ENCODE measurements at places on chromosomes 7 and 10.

DNA sequence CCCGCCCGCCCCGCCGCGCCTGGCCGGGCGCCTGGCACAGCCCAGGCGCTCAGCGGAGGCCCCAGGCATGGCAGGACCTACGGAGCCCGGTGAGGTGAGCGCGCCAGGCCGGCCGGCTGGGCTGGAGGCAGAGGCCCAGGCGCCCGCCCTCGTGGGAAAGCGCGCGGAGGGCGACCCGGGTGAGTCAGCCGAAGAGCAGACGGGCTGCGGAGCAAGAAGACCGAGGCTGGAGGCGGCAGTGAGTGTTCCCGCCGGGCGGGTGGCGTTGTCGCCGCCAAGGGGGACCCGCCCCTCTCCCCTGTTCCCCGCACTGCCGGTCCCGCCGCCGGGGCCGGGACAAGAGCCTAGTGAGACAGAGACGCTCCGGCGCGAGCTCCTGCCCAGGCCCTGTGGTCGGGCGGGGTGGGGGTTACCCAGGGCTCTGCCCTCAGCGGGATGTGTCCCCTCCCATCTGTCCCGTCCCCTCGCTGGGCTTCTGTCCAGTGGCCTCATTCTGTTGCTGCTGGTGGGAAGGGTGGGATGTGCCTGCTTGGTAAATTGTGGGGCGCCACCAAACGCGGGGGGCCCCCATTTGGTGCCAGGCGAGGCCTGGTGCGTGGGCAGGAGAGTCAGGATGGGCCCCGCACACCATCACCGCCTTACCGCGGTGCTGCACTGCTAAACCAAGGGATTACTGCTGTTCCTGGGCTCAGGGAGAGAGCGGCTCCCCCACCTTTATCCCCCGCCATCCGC lies 17.0 kb upstream of the NODAL start:
- H3K4me1 ChIP-seq = peaks cover 19% of the 10 kb centered on the region
- no peaks in the 10 kb centered on the region for H3K36me3 ChIP-seq
- peak overlapping the region; percentile 62 for H3K4me3 ChIP-seq
- H3K27me3 ChIP-seq = peaks cover 30% of the 10 kb centered on the region
- no peak for DNase-seq
- no peak overlapping the region for H3K27ac ChIP-seq

GRCh38 chr10:14454206-14454605 lies 123.5 kb upstream of the FRMD4A start:
- no peak overlapping the region for H3K4me3 ChIP-seq
- H3K27me3 ChIP-seq = peaks cover 11% of the 10 kb centered on the region
- DNase-seq = no peak
- H3K36me3 ChIP-seq = no peaks in the 10 kb centered on the region
- no peaks in the 10 kb centered on the region for H3K4me1 ChIP-seq

DNA sequence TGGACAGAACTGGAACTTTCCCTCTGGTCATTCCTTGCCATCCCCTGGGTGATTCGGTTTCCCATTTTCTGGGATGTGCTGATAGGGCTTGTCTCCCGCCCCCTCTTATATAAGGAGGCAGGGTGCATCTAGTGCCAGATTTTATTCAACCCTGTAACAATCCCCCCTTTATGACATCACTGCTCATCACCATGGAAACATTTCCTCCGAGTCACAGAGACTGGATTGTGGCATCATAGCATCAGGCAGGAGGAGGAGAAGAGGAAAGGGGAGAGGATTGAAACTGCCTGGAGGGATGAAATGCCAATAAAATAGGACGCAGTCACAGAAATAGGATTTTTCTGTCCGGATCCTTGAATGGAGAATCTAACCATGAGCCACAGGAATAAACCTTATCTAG lies 25.0 kb downstream of the SORCS3 start:
- H3K4me1 ChIP-seq = no peaks in the 10 kb centered on the region
- no peak overlapping the region for H3K27ac ChIP-seq
- no peak for DNase-seq
- H3K4me3 ChIP-seq = no peak overlapping the region
- no peaks in the 10 kb centered on the region for H3K36me3 ChIP-seq

GRCh38 chr7:34823650-34824258 lies 165.7 kb downstream of the NPSR1 start:
- no peaks in the 10 kb centered on the region for H3K4me1 ChIP-seq
- no peaks in the 10 kb centered on the region for H3K36me3 ChIP-seq
- H3K27ac ChIP-seq = no peak overlapping the region
- H3K27me3 ChIP-seq = peaks cover 4% of the 10 kb centered on the region
- H3K4me3 ChIP-seq = no peak overlapping the region
- no peak for DNase-seq

- H3K36me3 ChIP-seq = peaks cover 31% of the 10 kb centered on the region
- H3K4me1 ChIP-seq = peaks cover 59% of the 10 kb centered on the region
- no peak for DNase-seq
- no peak overlapping the region for H3K27ac ChIP-seq
These were observed 39.3 kb downstream of the CAMK1D start for GRCh38 chr10:12388671-12389070.

DNA sequence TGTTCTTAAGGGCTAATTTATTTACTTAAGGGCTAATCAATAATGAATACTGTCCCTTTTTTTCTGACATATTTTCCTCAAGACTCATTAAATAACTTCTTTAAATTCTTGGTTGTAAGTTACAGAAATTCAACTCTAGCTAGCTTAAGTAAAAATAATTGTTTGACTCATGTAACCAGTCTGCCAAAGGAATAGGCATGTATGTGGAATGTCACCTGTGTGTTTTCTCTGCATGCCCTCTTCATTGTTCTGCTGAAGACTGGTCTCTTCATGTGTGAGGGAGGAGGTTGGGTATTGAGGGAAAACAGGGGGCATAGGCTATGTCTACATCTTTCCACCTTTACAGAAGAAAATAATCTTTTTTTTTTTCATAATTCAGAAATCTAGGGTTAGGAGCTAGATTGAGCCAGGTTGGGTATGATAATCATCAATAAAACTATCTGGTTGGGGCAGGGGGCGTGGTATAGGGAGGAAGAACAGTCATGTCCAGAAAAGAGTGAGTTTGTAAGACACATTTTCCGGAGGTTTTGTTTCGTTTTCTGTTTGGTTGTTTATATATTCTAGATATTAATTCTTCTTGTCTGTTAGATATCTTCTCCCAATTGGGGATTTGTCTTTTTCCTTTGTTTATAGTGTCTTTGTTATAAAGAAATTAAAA lies 37.9 kb downstream of the EXOC4 start:
- DNase-seq = no peak
- H3K36me3 ChIP-seq = peaks cover 64% of the 10 kb centered on the region
- H3K4me3 ChIP-seq = no peak overlapping the region
- no peak overlapping the region for H3K27ac ChIP-seq
- no peaks in the 10 kb centered on the region for H3K27me3 ChIP-seq
- peaks cover 11% of the 10 kb centered on the region for H3K4me1 ChIP-seq

DNA sequence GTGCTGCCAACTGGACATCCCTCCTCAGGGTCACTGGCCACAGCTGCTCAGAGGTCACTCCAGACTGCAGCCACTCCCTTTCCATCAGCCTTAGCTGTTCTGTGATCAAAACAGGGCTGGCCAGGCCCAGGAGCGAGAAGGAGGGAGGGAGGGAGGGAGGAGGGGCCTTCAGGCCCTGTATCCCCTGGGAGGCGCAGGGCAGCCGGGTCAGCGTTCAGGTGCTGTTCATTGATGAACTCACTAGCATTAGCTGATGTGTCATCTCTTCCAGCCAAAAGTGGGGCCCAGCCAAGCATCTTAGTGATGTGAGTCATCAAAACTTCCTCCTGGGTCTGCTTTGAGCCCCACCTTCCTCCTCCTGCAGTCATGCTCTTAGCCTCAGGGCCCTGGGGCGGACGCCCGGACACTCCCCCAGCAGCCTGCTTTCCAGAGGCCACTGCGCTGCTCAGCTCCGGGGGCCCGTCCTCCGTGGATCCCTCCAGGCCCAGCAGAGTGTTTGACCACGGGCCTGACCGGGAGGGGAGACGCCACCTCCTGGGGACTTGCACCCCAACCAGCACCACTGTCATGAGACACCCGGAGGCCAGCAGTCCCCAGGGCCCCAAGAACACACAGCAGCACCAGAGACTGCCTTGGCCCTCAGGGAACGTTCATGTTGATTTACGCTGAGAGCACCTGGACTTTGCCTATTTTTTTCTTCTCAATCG lies 149.2 kb downstream of the PRKAG2 start:
- H3K4me3 ChIP-seq = peak overlapping the region; percentile 11
- peak; percentile 44 for DNase-seq
- peaks cover 37% of the 10 kb centered on the region for H3K4me1 ChIP-seq
- no peaks in the 10 kb centered on the region for H3K36me3 ChIP-seq
- H3K27me3 ChIP-seq = no peaks in the 10 kb centered on the region

DNA sequence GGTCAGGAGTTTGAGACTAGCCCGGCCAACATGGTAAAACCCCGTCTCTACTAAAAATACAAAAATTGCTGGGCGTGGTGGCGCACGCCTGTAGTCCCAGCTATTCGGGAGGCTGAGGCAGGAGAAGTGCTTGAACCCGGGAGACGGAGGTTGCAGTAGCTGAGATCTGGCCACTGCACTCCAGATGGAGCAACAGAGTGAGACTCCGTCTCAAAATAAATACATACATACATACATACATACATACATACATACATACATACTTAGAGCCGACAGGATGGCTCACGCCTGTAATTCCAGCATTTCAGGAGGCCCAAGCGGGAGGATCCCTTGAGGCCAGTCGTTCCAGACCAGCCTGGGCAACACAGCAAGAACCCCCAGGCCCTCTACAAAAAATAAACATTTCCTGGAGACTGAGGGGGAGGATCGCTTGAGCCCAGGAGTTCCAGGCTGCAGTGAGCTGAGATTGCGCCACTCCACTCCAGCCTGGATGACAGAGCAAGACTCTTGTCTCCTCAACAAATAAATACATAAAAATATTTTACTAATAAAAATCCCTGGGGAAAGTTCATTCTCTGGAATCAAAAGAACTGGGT lies 90.9 kb upstream of the TNRC18 start:
- no peaks in the 10 kb centered on the region for H3K27me3 ChIP-seq
- no peak for DNase-seq

DNA sequence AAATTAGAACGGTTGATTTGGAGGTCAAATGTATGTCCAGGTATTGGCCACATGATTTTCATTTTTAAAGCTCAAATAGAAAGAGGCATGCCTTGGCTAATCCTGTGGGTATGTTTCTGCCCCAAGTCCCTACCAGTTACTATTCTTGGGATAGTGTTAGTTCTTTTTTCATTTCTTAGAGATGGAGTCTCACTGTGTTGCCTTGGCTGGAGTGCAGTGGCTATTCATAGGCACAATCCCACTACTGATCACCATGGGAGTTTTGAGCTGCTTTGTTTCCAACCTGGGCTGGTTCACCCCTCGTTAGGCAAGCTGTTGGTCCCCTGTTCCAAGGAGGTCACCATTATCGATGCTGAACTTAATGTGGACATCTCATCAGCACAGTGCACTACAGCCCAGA lies 46.3 kb downstream of the NRP1 start:
- H3K27ac ChIP-seq = no peak overlapping the region
- DNase-seq = no peak
- peaks cover 7% of the 10 kb centered on the region for H3K27me3 ChIP-seq
- H3K4me3 ChIP-seq = no peak overlapping the region
- H3K36me3 ChIP-seq = no peaks in the 10 kb centered on the region

- H3K4me1 ChIP-seq = peaks cover 64% of the 10 kb centered on the region
- no peak for DNase-seq
- peak overlapping the region; percentile 51 for H3K27ac ChIP-seq
- no peak overlapping the region for H3K4me3 ChIP-seq
- no peaks in the 10 kb centered on the region for H3K27me3 ChIP-seq
These were observed 38.1 kb downstream of the ELMO1 start for GRCh38 chr7:37410305-37411229.
